NCI-H526 (cell line): ENCODE measurements at places on chromosomes 2 and 18.
A peak's percentile ranks its signal among the peaks of the same experiment; 100 is the strongest.

- peak; percentile 68 for DNase-seq
Observed at GRCh38 chr2:60707750-60708371, 48.2 kb upstream of the PAPOLG start.

DNA sequence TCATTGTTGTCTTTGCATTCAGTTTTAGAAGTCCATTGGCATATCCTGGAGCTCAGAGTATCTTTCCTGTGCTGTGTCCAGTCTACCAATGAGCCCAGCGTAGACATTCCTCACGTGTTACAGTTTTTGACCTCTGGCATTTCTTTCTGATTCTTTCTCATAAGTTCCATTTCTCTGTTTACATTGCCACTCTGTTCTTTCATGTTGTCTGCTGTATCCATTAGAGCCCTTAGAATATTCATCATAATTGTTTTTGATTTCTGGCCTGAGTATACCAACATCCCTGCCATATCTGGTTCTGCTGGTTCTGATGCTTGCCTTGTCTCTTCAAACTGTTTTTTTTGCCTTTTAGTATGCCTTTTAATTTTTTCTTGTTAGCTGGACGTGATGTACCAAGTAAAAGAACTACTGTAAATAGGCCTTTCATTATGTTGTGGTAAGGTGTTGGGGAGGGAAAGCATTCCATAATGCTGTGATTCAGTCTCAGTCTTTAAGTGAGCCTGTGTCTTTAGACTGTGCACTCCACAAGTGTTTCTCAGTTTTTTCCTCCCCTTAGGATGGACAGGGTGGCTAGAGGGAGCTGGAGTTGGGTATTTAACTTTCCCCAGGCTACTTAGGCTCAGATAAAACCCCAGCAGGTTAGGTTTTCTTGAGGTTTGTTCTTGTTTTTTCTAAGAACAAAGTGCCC, 35.6 kb downstream of the CEP192 start:
- DNase-seq = no peak

- DNase-seq = no peak
Observed at GRCh38 chr2:145687442-145688134, 1167.7 kb upstream of the ZEB2 start.

- no peak for DNase-seq
Observed at GRCh38 chr18:54351186-54351585, 6.5 kb downstream of the STARD6 start.

DNA sequence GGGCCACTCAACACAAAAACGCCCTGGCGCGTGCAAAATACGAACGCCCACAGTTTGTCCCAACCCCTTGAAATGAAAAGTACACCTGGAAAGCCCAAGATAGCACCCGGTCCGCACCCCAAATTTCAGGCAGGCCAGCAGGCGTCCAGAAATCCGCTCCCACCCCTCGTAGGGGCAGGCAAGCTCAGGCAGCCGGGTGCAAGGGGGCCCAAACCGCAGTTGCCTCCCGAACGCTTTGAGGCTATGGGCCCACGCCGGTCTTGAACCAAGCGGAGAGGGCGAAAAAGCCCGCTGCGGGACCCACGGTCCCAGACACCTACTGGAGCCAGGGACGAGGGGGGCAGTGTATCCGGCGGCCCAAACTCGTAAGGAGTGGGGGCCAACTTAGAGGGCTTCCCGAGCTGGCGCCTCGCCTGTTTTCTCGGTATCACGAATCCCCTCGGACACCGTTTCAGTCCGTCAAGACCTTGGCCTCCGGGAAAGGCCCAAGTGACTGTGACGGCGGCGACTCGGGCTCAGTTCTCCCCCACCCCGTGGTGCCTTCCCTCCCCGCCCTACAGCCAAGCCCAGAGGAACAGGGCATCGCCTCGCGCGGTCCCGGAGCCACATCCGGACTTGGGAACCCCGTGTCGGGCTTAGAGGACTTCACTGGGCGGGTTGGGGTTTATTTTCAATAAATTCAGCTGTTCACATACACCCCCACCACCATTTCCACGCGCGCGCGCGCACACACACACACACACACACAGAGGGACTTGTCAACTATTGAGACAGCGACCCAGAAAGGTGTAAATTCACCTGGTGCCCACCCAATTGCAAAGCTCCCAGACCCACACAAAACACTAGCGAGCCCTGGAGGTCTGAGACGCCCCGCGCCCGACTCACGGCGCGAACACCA, 6.2 kb upstream of the SATB2 start:
- DNase-seq = no peak

DNA sequence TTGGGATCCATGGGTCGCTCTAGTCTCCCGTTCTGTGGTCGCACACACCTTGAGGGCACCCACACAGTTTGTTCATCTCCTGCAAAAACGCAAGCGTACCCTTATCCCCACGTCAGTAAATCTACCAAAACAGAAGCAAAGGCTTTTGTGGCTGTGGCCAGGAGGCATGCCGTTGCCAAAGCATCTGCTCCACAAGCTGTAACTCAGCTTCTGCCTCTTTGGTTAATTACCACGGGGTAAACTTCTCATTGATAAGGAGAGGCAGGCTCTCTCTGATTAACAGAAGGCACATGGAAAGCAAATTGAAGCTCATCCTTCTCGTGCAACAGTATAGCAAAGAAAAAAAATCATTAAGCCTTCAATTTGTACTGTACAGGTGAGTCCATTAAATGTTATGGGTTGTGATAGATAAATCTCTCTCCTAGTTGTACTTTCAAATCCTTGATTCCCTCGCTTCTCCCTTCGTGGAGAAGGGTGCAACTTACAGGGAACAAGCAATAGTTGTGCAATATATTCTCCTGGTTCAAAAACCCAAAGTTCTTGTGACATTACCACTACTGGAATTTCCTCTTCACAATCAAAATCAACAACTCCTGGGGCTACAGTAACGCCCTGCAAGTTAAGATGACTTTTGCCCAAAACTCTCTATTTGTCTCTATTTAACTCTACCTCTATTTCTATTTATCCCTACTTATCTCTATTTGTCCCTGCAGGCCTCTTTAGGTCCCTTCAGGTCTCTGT, 10.3 kb downstream of the PECR start:
- DNase-seq = no peak
